ENCODE measurements at places on chromosomes 4 and X.

DNA sequence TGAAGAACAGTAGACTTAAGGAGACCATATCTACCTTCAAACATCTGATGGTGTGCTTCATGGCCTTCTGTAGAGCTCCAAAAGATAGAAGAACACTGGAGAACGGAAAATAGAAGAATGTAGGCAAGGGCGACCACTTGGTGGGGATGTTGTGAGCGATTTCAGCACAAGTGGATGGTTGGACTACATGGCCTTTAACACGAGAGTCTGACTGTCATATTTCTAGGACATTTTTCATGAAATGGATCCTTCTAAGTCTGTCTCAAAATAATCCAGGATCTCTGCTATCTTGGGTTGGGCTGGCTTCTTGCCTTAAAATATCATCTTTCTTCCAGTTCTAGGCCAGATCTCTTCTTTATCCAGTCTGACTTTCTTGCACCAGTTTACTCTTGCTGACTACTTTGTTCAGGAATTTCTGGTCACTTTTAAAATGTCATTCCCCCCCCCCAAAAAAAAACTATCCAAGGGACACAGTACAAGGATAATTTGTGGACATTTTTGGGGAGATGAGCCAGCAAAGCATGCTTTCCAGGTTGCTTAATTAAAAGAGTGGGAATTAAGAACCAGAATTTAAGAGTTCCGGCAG lies 1.2 kb upstream of the MID1IP1 start:
- no peak for DNase-seq

- no peak for DNase-seq
Observed at GRCh38 chr4:82282875-82283274, 90.9 kb downstream of the HNRNPD start.

GRCh38 chr4:145153904-145154298 lies 26.5 kb downstream of the OTUD4 start:
- DNase-seq: no peak

DNA sequence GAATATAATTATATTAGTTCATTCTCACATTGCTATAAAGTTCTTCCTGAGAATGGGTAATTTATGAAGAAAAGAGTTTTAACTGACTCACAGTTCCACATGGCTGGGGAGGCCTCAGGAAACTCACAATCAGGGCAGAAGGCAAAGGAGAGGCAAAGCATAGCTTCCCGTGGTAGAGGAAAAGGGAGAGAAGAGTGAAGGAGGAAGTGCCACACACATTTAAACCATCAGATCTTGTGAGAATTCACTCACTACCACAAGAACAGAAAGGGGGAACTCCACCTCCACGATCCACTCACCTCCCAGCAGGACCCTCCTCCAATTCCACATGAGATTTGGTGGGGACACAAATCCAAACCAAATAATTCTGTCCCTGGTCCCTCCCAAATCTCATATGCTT lies 773.4 kb upstream of the INTU start:
- no peak for DNase-seq

GRCh38 chrX:48960291-48960690 lies 2.9 kb upstream of the OTUD5 start:
- DNase-seq: no peak

GRCh38 chr4:92864096-92864495 lies 560.3 kb downstream of the GRID2 start:
- DNase-seq: no peak

DNA sequence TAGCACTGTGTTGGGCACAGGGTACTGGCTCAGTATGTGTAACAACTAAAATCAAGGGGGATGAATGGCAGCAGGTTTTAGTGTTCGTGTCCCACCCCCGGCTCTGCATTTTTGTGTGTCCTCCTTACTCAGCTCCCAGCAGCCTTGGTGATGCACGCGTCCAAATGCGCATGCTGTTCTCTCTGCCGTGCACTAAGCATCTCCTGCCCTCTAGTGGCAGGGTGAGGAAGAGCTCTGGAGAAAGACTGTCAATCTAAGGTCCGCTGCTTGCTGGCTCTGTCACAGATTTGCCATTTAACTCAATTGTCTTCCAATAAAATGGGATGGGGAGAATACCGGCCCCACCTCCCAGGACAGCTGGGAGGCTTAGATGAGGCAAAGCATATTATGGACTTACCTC lies 61.4 kb downstream of the WFS1 start:
- DNase-seq: no peak

DNA sequence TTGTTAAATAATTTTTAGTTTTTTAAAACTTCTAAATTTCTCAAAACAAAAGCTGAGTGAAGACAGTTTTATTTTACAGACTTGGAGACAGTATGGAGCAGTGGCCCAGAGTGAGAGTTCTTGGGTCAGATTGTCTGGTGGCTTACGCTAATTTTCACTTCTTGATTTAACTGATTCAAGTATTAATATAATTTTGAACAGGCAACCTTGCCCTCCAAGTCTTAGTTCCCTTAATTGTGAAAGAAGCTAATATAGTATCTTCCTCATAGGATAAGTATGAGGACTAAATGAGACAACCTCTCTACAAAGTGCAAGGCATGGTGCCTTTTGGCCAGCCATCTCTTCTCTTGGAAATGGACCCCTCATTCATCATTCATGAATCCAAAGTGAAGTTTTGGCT lies 25.4 kb downstream of the ATP7A start:
- DNase-seq: no peak

- no peak for DNase-seq
Observed at GRCh38 chr4:159248384-159249178, 145.7 kb downstream of the RAPGEF2 start.

DNA sequence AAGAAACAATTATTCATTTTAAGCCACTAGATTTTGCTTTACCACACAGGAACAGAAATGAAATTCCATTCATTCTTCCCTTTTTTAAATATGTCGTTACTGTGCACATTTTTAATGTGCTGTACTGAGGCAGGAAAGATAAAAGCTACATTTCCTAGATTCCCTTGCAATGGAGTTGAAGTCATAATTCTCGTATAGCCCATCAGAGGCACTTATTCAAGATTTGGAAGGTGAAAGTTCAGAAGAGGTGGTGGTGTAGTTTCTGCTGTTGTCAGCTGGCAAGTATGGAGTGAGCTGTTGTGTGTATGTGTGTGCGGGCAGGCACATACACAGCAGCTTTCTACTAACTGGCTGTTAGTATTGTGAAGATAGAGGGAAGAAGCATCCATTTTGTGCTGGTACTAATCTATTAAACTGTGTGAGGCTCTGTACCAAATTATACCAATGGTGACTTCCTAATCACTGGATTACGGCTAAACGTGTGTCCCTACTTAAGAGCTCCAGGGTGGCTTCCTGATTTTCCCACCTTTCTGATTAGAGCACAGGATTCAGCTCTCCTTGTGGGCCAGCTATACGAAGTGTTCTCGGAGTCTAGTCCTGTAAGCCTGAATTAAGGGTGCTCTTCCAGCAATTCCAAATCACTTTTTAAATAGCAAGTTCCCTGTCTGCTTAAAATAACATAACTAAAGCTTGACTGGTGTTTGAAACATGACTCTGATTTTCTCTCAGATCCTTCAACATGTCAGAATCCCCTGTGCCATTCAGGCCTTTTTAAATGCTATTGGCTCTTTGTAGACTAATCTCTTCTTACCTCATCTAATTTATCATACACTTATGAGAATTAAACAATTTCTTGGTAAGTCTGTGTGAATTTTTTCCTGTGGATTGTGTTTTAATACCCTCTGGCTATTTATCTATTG lies 43.8 kb downstream of the PDS5A start:
- no peak for DNase-seq

GRCh38 chr4:78057600-78058550 lies 752 bp downstream of the FRAS1 start:
- DNase-seq: no peak

DNA sequence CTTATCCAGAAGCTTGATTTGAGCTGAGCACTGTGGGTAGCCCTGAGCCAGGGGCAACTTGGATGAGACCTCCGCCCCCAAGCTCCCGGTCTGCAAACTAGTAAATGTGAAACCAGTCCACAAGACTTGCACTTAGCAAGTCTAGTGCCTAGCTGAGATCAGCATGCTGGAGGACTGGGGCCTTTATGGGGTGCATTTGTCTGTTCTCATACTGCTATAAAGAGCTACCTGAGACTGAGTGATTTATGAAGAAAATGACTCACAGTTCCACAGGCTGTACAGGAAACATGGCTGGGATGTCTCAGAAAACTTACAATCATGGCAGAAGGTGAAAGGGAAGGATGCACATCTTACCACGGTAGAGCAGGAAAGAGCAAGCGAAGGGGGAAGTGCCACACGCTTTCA lies 42.1 kb upstream of the HOPX start:
- DNase-seq: no peak

- no peak for DNase-seq
Observed at GRCh38 chr4:66266035-66266434, 595.7 kb upstream of the EPHA5 start.

GRCh38 chr4:25441519-25442117 lies 64.6 kb downstream of the ANAPC4 start:
- peak; percentile 9 for DNase-seq

DNA sequence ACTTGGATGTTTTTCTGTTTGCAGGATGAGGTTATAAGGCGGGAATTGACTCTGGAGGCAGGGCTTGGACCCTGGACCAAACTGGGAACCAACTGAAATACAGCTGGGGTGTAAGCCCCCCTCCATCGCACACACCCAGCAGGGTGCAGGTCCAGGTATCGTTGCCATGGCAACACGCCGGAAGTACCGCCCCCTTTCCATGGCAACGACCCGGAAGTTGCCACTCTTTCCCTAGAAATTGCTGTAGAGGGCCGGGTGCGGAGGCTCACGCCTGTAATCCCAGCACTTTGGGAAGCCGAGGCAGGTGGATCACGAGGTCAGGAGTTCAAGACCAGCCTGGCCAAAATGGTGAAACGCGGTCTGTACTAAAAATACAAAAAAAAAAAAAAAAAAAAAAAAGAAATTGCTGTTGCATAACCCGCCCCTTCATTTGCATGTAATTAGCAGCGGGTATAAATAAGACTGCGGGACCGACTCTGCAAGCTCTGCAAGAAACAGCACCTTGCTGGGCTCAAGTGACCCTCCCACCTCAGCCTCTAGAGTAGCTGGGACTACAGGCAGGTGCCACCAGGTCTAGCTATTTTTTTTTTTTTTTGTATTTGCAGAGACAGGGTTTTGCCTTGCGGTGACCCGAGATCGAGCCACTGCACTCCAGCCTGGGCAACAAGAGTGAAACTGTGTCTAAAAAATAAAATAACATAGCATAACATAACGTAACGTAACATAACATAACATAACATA lies 139.6 kb downstream of the CRLF2 start:
- no peak for DNase-seq

- no peak for DNase-seq
Observed at GRCh38 chr4:180394312-180394711, 1848.9 kb upstream of the TENM3 start.

DNA sequence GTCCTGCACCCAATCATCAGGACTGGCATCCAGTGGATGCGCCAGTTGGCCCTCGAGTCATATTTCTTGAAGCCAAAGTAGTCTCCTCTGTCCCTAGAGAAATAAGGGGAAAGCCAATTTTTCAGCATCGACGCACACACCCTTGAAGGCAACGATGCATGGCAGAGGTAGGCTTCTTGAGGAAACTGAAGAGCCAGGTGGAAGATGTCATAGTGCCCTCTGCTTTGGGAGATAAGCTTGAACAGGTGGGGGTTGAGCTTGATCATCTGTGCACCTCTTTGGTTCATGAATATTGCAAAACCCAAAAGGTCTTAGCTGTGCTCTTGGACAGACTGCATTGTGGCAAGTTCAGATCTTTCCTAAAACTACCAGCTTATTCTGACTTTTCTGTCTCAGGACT lies 34.6 kb upstream of the WDR1 start:
- DNase-seq: no peak

DNA sequence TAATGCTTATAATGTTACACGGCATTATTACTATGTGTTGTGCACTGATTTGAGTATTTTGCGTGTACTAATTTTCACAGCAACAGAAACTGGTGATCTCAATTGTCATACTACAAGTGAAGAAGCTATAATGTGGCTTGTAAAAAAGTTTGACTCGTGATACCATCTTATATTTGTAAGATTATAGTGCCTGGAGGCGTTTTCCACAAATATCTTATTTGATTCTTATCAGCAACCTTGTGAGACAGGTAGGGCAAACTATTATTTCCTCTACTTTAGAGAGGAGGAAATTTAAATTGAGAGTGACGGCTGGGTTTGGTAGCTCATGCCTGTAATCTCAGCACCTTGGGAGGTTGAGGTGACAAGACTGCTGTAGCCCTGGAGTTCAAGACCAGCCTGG lies 4.5 kb downstream of the CUL4B start:
- no peak for DNase-seq

GRCh38 chr4:96016634-96017299 lies 176.9 kb downstream of the PDHA2 start:
- DNase-seq: no peak

- peak; percentile 72 for DNase-seq
Observed at GRCh38 chr4:52864793-52865192, 2.7 kb downstream of the RASL11B start.

- DNase-seq: no peak
Observed at GRCh38 chrX:115189110-115189509, at the start of gene RBMXL3. TSS of gene RBMXL3 (plus strand) at chrX:115189410. CDS start at chrX:115189442, 32 bp downstream.

DNA sequence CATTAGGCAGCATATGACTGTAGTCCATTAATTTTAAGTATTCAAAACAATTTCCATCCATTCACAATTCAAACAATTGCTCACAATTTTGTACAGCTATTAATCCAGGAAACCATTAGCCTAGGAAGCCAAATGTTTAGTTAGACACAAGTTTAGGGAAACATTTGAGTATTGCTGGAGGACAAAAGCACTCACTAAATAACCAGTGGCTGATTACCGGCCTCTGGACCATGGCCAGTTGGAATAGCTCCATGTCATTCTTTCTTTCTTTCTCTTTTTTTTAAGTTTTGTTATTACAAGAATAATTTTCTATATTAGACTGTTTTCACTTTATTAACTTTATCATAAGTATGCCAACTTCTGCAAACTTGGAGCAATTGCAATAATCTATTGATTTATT lies 31.3 kb downstream of the TRIML2 start:
- DNase-seq: no peak

DNA sequence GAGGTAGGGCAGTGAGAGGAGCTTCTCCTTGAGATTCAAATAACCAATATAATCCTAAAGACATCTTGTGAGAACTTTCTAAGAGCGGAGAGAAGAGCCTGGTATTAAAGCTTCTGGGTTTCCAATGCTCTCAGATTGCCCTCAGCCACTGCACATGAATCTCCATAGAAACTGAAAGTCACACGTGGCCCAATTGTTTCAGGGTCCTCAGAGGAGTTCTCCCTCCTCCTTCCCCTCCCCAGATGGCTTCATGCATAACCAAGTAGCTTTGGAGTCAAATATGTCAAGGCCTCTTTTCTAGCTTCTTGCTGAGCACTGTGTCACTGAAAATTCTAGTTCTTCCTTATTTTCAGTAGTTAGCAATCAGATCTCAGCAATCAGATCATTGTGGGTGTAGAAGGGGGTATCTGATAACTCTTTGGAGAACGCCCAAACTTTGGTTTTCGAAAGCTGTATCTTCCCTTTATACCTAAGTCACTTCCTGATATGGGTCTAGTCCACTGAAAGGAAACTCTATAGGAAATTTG lies 2.2 kb downstream of the BTK start:
- no peak for DNase-seq

DNA sequence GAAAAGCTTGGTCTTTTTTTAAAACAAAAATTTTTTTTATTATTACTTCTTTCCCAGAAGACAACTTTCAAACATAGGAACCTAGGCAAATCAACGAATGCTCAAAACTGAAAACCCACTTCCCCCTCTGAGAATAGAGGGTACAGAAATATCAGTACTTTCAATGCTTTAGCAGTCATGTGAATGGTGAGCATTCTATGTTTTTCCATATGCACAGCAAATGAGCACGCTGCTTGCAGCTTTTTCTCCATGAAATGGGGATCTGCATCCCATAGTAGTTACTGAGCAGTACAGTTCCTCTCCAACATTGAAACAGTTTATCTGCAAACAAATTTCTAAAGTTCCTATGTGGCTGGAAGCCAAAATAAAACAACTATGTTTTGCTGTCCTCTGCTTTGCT lies 108.4 kb upstream of the BMP2K start:
- no peak for DNase-seq
